Immature natural killer cell (primary cell): ENCODE measurements at places on chromosomes 11 and 22. TPM values are rescaled to one million over a fixed set of nuclear protein-coding genes. Genes with fewer than 3 reads are reported as not detected.

- peaks cover 3% of the 10 kb centered on the region for H3K36me3 ChIP-seq
- no peak overlapping the region for H3K27ac ChIP-seq
- peak; percentile 30 for DNase-seq
Observed at GRCh38 chr11:75233754-75234172, 6.8 kb upstream of the TPBGL start.

- no peak overlapping the region for H3K4me3 ChIP-seq
- no peak overlapping the region for H3K27ac ChIP-seq
- no peak for DNase-seq
- H3K4me1 ChIP-seq = peaks cover 24% of the 10 kb centered on the region
Observed at GRCh38 chr22:30978304-30978962, 9.4 kb downstream of the TUG1 start.

- H3K27ac ChIP-seq = no peak overlapping the region
- no peak overlapping the region for H3K4me3 ChIP-seq
Observed at GRCh38 chr11:123622576-123622975, 31.8 kb downstream of the SCN3B start.

- peak overlapping the region; percentile 75 for H3K27ac ChIP-seq
- peak overlapping the region; percentile 68 for H3K4me3 ChIP-seq
- peaks cover 39% of the 10 kb centered on the region for H3K4me1 ChIP-seq
- no peaks in the 10 kb centered on the region for H3K36me3 ChIP-seq
- DNase-seq = peak; percentile 7
Observed at GRCh38 chr11:11807811-11808782, 33.7 kb upstream of the USP47 start.

- no peak for DNase-seq
- H3K4me1 ChIP-seq = peaks cover 33% of the 10 kb centered on the region
- H3K36me3 ChIP-seq = no peaks in the 10 kb centered on the region
- H3K27me3 ChIP-seq = peaks cover 2% of the 10 kb centered on the region
Observed at GRCh38 chr11:72762641-72763304, 10.6 kb upstream of the ARAP1 start.

- no peaks in the 10 kb centered on the region for H3K4me1 ChIP-seq
- H3K4me3 ChIP-seq = no peak overlapping the region
- no peak for DNase-seq
Observed at GRCh38 chr11:86524620-86525352, 147.6 kb downstream of the ME3 start.

DNA sequence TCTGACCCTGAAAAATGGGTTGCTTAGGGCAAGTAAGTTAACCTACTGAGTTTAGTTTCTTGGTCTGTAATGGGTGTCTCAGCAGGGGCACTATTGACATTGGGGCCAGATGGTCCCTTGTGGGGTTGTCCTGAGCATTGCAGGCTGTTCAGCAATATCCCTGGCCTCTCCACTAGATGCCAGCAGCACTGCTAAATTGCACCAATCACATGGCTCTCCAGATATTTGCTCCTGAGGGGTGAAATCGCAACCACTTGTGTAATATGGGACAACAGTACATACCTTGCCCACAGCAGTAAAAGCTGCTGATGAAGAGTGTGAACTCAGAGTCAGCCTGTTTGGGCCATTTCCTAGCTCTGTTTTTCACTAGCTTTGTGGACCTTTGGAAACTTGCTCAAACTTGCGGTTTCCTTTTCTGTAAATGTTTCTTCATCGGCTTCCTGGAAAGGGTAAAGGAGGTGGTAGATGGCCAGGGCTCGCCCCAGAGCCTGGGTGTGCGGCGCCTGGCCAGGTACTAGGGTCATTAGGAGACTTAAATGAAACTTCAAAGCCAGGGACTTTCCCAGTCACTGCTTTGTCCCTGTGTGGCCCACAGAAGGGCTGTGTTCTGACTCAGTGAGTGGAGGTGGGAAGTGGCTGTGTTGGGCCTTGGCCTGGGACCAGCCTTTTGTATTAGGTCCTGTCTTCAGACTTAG, 13.0 kb downstream of the NCF4 start:
- DNase-seq = no peak
- no peak overlapping the region for H3K4me3 ChIP-seq
- no peaks in the 10 kb centered on the region for H3K36me3 ChIP-seq
- peaks cover 8% of the 10 kb centered on the region for H3K27me3 ChIP-seq
- H3K27ac ChIP-seq = no peak overlapping the region
- H3K4me1 ChIP-seq = peaks cover 6% of the 10 kb centered on the region

- peaks cover 7% of the 10 kb centered on the region for H3K4me1 ChIP-seq
- peaks cover 47% of the 10 kb centered on the region for H3K27me3 ChIP-seq
- H3K36me3 ChIP-seq = peaks cover 9% of the 10 kb centered on the region
- no peak overlapping the region for H3K27ac ChIP-seq
- no peak for DNase-seq
Observed at GRCh38 chr11:31798057-31798553, 13.0 kb downstream of the PAX6 start.

GRCh38 chr11:6012035-6012668, 5.4 kb upstream of the OR56A4 start:
- no peaks in the 10 kb centered on the region for H3K4me1 ChIP-seq
- H3K36me3 ChIP-seq = no peaks in the 10 kb centered on the region
- H3K27ac ChIP-seq = no peak overlapping the region

DNA sequence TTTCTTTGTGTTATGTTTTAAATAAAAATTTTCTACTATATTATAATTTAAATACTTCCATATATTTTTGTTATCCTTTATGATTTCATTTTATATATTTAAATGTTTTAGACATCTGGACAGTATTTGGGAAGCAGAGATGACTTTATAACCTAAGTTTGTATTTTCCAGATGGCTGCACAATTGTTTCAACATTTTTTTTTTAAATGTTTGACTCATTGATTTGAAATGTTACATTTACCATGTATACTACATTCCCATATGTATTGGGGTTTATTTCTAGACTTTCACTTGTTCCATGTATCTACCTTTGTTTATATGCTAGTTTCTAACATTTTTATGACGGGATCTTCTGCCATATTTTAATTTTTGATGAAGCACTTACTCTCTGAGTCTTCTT, 766.5 kb downstream of the METTL15 start:
- no peak overlapping the region for H3K27ac ChIP-seq
- no peaks in the 10 kb centered on the region for H3K27me3 ChIP-seq
- H3K4me3 ChIP-seq = no peak overlapping the region
- no peaks in the 10 kb centered on the region for H3K36me3 ChIP-seq
- no peak for DNase-seq

- no peak overlapping the region for H3K4me3 ChIP-seq
- H3K36me3 ChIP-seq = no peaks in the 10 kb centered on the region
- no peaks in the 10 kb centered on the region for H3K4me1 ChIP-seq
- DNase-seq = no peak
- no peak overlapping the region for H3K27ac ChIP-seq
Observed at GRCh38 chr11:43516316-43516850, 157.7 kb downstream of the TTC17 start.

DNA sequence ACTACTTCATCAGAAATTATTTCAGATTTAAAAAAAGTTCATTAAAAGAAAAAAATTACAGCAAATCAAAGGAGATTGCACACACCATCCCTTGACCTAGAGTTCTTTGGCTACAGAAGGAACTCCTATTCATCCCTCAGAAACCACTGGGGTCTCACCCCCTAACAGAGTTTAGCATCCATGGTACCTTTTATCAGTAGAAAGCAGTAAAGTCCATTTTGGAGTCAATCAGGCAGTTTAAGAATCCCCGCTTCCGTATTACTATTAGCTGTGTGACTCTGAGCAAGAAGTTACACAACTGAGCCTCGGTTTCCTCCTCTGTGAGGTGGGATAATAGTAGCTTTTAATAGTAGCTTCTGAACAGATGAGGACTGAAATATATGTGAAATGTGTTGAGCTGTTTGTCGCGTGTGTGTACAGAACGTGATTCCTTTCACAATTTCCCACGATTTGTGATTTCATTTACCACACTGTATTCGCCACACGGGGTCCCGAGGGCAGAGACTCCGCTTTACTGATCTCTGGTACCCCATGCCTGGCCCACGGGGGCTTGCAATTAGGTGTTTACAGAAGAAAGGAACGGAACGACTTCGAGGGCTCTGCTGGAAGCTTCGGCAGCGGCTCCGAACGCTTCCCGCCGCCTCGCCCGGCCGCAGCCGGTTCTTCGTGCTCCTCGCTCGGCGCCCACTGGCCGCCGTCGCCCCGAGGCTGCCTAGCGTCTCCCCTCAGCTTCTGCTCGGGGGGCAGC, 72.5 kb upstream of the ZBED5 start:
- peaks cover 4% of the 10 kb centered on the region for H3K36me3 ChIP-seq
- peaks cover 28% of the 10 kb centered on the region for H3K27me3 ChIP-seq
- peak overlapping the region; percentile 80 for H3K4me3 ChIP-seq
- peaks cover 23% of the 10 kb centered on the region for H3K4me1 ChIP-seq

DNA sequence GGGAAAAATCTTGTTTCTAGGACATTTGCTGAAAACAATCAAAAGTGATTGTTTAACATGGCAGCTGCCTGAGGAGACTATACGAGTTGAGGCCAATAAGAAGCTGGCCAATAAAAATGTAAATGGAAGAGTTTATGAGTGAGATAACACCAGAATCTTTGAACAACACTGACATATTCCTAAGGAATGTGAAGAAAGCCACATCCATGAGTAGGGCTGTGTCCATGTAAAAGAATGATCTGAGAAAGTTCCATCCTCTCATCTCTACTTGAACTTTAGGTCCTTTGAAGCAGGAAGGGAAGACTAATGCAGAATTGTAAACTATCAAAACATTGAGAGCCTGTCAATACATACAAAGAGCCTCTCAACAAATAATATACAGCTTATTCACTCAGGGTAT, 6.9 kb upstream of the CHORDC1 start:
- no peaks in the 10 kb centered on the region for H3K4me1 ChIP-seq
- no peaks in the 10 kb centered on the region for H3K36me3 ChIP-seq
- no peak overlapping the region for H3K4me3 ChIP-seq
- H3K27ac ChIP-seq = no peak overlapping the region
- no peak for DNase-seq

The LMO2 gene
- polyA plus RNA-seq = 0.31 TPM

The HOATZ gene
- not detected for polyA plus RNA-seq

The THY1 gene
- polyA plus RNA-seq = not detected

The SCGB1D2 gene
- not detected for polyA plus RNA-seq

The OR52E1 gene
- polyA plus RNA-seq = not detected

The DBX1 gene
- not detected for polyA plus RNA-seq

The RBM4B gene
- polyA plus RNA-seq = 8.6 TPM
